ENCODE measurements at places on chromosomes 5 and 9. TPM values are rescaled to one million over a fixed set of nuclear protein-coding genes. Genes with fewer than 3 reads are reported as not detected.

The MRPS2 gene
- 37.5 TPM for total RNA-seq

The SELENOP gene
- total RNA-seq, result 230 TPM

The SPINK13 gene
- not detected for total RNA-seq

The NXNL2 gene
- total RNA-seq, result 0.23 TPM

The ANKS6 gene
- 6.5 TPM for total RNA-seq

DNA sequence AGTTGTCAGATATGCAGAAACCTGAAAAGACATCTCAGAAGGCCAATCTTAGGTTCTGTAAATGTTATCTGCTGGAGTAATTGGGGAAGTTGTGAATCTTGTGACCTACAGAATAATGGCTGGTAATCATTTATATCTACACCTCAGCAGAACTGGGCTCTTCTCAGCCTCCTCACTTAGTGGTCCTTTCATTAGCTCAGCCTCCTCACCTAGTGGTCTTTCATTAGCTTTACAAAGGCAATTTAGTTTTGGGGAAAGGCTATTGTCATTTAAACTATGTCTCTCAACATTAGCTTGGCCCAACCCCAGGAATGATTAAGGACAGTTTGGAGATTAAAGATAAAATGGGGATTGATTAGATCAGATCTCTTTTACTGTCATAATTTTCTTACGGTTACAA lies 284.2 kb upstream of the SGCD start:
- DNase-seq, result no peak

- DNase-seq, result no peak
Observed at GRCh38 chr9:90307891-90308290, 334.7 kb downstream of the DIRAS2 start.

GRCh38 chr5:74581988-74582365 lies 58.6 kb downstream of the ENC1 start:
- no peak for DNase-seq

GRCh38 chr5:137034764-137035479 lies 464.2 kb downstream of the SPOCK1 start:
- DNase-seq, result no peak

- DNase-seq, result no peak
Observed at GRCh38 chr5:16709691-16710433, 93.1 kb upstream of the RETREG1 start.

DNA sequence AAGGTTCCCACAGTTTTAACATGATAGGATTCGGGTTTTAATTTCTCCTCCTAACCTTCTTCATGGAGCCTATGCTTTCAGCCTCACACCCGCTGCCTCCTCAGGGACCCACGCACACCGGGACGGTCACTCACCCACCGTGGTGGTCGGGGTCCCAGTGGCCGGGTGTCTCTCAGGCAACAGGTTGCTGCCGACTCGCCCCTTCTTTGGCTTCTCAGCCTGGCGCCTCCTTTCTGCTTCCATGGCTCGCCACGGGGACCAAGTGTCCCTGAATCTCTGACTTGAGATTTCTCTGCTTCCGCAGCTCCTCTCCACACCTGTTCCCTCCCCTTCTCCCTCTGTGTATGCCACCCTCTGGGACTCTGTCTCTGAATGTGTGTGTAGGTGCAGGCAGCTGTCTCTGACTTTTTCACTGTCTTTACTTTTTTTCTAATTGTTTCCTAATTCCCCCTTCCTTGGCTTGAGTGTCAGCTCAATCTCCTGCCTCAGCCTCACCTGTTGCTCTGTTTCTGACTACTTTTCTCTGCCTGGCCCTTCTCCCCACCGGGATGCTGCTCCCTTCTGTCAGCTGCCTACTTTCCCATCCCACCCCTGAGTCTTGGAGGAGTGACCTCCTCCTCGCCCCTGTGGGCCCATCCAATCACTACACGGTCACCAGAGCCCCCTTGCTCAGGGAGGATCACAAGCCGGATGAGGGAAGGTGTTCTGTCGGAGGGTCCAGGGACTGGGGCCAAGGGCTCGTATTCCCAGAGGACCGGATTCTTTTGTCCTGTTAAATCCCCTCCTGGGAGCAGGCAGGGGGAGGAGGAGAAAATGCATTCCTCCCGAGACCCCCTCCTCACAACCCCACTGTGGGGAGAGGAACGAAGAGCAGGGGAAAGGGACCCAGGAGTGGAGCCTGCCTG lies at the start of gene PROP1:
TSS of gene PROP1 (minus strand) at position 552 of the 905 bp plus-strand sequence. CDS start at position 243, 309 bp downstream.
- no peak for DNase-seq

DNA sequence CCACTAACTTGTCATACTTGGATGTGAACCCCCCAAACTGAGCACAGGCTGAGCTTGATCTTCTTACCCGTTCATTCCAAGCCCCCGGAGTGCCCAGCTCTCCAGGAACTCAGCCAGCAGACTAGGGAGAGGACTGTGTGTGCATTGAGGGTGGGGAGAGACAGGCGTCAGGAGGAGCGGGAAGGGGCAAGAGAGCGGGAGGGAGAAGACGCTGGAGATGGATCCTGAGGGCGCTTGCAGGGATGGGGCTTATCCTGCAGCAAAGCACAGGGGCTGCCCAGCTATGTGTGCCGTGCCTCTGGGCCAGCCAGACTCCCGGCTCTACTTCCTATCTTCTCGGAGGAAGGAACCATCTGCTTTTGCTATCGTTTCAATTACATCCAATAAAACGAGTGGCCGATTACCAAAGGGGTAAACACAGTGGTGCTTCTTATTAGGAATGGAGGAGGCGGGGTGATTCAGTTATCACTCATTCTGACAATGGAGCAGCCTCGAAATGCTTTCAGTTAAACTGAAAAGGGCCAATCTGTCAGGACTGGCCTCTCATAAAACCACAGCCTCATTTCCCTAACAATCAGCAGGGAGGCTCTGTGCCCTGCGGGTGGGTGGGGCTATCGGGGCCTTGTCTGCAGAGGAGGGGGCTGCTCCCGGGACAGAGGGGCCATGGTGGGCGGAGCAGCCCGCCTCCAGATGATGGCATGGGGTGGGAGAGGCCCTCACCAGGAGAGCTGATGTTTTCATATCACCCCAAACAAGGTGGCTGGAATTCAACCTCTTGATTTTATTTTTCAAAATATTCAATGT lies 168.2 kb downstream of the DAB2IP start:
- no peak for DNase-seq

DNA sequence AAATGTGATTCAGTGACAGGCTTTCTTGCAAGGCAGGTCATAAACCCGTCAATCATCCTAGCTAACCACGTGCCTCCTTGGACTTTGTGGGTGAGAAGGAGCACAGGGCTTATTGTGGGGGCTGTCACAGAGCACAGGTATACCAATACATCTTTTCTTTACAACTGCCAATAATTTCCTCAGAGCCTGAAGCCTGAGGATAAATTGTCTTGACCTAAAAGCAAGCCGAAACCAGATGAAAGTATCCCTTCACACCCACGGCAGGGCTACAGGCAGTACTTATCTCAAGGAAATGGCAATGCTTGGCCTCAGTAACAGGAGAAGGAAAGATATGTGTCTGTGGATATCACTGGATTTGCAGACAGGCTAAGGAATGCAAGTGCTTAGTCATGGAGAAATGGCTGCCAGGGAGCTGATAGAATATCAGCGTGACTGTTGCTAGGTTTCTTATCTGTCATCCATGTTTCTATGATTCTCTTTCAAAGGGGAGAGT lies 90.3 kb upstream of the ZNF366 start:
- no peak for DNase-seq

DNA sequence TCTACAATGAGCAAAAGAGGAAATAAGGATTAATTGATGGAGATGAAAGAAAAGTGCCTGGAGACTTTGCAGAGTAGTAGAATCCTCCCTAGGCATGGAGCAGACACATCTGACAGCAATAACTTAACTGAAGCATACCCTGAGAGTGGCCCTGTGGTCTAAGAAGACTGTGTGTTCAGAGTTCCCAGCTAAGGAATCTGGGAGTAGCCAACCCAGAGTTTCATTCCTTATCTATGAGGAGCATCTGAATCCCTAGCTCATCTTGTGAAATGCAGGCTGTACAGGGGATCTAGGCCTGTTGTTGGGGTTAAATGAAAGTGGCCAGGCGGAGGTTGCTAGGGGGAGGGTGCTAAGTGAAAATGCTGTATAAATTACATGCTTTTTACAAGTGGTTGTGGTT lies 233.1 kb upstream of the FBXL7 start:
- DNase-seq, result no peak

- DNase-seq, result no peak
Observed at GRCh38 chr5:99398976-99399375, 470.2 kb upstream of the CHD1 start.

Measured in right cardiac atrium (tissue), 5 donors.